ENCODE measurements at places on chromosomes 11 and 22.

DNA sequence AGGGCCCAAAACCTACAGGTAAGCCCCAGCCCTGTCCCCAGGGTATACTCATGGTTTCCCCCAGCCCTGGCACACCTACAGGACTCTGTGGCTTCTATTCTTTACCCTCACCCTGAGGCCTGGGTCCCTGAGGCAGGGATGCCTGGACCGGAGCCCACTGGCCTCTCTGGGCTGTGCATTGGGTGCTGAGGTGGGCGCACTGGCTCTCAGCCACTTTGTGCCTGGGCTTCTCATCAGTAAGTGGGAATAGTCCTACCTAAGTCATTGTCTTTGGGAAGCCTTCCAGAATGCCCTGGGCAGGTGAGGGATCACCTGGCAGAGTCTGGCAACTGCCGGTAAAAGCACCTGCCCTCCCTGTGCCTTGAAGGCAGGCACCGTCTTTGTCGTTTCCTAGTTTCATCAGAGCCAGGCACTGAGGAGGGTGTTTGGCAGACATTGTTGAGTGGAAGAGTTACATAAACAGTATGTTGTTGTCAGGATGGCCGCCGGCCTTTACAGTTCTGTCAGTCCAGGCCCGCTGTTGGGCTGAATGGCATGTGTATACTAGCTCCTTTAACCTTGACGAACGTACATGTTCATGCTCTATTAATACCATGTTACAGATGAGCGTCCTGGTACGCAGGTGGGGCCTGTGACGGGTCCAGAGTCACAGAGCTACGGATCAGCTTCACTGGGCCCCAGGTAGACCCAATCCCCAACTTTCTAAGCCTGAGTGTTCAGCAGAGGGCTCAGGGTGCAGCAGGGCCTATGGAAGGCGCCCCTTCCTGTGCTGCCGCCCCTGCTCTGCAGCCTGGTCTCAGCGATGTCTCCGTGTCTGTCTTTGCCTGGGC, 23.0 kb downstream of the SHANK3 start:
- no peak for DNase-seq

DNA sequence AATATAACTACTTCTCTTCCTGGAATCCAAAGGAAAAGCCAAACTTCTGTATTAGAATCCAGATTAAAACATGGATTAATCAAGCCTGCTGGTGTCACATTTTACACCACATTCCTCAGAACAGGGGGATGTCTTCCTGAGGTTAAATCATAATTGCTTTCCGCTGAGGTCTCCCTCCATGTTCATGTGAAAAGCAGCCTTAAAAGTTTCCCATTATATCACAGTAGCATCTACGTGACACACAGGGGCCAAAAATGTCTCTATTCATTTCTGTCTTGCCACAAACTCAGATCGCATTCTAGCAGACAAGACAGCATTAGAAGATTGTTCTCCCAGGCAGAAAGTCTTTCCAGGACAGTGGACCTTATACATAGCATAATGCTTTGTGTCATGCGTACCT, 788.7 kb downstream of the OPCML start:
- no peak for DNase-seq

GRCh38 chr11:125141178-125141577, 23.4 kb upstream of the PKNOX2 start:
- DNase-seq: no peak

DNA sequence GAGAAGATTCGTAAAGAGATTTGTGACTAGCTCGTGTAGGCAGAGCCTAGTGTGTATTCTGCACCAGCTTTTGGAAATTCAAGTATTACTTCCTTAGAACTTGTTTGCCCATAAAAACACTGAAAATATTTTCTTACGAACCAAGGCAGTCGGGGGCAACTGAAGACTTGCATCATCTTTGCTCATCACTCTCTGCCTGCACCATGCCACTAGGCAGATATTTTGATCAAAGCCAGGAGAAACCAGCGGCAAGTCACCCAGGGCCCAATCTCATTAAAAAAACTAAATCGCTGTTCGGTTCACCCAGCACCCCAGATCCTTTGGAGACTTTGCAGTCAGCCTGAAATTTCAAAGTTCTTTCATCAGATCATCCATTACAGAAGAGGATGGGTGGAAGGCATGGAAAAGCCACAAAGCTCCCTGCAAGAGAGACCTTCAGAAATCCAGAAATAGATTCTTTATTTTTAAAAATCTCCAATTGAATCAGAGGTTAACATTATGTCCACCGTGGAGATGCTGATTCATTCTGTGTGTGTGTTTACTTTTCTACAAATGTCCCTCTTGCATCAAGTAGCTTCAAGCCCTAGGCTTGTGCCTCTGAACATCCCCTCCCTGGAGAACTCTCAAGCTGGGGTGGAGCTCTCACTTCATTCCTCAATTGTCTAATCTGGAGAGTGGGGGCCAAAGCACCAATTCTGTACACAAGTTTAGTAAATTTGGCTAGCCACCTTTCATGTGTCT, 78.4 kb downstream of the ETS1 start:
- DNase-seq: no peak

DNA sequence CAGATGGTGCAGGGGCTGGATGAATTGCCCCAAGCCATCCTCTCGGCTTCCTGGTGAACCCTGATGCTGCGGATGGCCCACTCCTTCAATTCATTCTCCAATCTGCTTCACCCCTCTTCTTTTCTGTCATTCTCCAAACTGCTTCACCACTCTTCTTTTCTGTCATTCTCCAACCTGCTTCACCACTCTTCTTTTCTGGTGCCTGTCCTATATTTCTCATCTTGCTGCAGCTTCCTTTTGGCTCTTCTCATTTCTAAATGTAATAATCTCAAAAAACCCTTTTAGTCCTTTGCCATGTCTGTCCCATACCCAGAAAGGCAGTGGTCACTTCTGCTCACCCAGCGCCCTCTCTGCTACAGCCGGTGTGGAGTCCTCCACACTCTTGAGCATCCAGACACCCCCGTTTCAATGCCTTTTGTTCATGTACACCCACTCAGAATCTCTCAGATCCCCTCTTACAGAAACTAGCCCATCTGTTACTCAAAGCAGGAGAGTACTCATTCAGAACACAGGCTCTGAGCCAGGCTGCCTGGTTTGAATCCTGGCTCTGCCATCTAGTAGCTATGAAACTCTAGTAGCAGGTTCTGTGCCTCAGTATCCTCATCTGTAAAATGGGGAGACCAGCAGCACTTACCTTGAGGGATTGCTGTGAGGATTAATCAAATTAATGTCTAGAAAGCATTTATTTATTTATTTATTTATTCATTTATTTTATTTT, 14.9 kb downstream of the SERPIND1 start:
- no peak for DNase-seq

DNA sequence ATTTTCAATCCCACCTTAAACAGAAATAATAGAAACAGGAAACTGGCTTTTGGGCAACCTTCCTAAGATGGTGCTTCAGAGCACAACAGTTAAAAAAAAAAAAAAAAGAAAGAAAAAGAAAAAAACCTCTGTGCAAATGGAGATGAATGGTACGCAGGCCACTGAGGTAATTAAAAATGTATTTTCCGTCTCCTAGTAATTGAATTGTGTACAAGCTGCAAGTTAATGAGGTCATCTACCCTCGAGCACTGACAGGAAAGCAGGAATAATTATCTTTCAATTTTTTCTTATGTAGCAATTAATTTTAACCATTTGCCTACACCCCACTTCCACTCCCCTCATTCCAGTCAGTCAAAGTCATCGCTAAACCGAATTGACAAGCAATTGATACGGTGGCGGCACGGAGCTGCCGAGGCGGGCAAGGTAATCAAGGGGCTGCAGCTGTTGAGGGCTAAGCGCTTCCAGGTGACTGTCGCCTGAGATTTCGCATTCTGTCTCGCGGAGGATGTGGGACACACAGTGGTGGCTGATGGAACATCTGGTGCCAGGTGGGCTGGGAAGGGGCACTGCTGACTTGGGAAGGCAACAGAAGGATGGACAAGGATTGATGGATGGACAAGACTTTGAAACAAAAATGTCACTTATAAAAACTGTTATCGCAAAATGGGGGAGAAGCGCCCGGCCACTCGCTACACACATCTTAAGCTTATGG, 109.4 kb downstream of the RCN1 start:
- no peak for DNase-seq

GRCh38 chr11:43576803-43577521, 103.6 kb upstream of the HSD17B12 start:
- DNase-seq: no peak

DNA sequence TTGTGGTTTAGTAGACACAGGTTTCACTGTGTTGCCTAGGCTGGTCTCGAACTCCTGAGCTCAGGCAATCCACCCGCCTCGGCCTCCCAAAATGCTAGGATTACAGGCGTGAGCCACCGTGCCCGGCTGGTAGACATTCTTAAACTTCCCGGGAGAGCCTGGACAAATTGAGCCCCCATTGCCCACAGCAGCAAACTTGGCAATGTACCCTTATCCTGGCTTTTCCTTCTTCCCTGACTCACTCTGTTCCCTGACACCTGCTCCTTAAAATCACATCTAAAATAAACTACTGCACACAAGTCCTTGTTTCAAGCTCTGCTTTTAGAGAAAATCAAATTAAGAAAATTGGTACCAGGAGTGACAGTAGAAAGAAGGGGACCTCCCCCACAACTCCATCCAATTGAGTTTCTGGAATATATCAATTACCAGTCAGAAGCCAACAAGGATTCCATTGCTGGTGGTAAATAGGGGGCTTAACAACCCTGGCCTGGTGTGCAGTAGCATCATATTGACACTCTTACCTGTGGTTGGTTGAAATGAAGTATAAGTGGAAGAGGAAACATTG, 7.4 kb upstream of the MCHR1 start:
- DNase-seq: no peak

DNA sequence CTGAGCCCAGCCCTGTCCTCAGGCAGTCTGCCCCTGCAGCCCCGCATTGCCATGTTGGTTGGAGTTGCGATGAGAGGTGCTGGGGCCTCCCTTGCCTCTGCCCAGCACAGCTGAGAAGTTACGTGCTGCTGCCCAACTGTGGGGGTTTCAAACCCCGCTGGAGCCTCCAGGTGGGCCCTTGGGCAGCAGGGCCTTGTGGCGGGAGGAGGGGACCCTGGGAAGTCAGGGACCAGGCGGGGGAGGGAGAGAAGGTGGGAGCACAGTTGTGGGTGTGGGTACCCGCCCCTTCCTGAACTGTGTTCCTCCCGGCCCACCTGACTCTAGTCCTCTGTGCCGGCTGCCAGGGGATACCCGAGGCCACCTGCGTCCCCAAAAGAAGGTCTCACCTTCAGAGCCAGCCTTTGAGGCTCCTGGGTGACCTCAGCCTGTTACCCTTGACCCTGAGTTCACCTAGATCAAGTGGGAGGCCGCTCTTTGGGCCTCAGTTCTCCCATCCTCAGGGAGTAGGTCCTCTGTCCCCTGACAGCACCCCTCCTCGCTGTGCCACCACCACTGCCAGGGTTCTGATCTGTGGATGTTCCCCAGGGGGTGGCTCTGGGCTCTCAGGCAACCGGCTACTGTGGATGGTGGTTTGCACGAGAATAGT, 7.7 kb upstream of the CCDC188 start:
- no peak for DNase-seq

GRCh38 chr11:125559888-125560287, 9.4 kb upstream of the EI24 start:
- DNase-seq: no peak

DNA sequence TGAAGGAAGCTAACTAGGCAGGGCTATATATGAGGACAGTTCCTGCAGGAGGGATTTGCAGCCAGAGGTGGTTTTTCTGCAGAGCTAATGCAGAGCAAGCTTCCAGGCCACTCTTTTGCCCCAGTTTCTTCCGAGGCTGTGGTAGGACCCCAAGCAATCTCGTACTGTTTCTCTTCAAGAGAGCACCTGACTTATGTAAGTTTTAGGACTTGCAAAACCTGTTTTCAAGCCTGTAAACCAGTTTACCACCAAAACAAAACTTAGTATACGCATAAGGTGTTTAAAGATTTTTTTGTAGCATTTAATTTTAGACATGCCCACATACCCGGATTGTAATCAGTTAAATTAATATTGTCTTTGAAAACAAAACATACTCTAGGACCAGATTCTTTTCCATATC, 7.7 kb upstream of the APLP2 start:
- DNase-seq: no peak

- DNase-seq: no peak
These were observed 25.8 kb upstream of the DAGLA start for GRCh38 chr11:61654397-61654829.

DNA sequence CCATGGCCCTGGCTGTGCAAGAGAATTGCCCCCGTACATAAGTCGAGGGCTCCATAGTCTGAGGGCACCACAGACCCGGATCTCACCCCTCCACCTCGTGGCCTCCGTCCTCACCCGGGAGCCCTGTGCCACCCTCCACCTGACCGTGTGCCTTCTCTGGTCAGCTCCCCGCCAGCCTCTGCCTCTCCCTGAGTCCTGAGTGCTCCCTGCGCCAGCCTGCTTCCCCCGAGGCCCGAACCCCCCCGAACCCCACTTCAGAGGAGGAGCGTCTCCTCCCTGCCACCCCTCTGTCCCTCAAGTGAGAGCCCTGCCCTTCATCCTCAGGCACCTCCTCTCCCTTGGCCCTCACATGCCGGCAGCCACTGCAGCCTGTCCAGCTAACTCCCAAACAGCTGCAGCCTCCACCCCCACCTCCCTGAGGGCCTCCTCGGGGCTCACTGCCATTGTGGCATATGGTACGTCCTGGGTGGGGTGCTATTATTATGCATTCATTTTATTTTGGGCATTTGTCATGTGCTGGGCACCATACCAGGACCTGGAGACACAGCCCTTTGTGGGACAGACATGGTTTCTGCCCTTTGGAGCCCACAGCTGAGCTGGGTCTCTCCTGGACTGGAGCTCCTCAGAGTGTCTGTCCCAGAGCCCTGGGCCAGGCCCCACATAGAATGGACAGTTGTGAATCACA, 67.2 kb downstream of the MYO7A start:
- DNase-seq: no peak

- no peak for DNase-seq
These were observed 36.4 kb downstream of the SLC22A12 start for GRCh38 chr11:64627371-64627770.

DNA sequence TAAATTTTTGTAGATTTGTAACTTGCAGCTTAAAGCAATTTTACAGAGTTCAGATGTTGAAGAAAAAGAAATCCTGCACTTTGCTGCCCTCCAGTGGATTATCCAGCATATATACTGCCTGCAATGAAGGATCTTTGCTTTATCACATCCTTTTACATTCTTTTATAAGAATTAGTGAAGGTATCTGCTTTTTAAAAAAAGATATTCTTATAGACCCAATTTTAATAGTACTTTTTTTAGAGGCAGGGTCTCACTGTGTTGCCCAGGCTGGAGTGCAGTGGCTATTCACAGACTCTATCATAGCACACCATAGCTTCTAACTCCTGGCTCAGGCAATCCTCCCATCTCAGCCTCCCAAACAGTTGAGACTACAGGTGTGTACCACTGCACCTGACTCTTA, 60.7 kb downstream of the TTC17 start:
- DNase-seq: peak; percentile 73

- no peak for DNase-seq
These were observed 8.8 kb downstream of the RIC8A start for GRCh38 chr11:216081-216974.

DNA sequence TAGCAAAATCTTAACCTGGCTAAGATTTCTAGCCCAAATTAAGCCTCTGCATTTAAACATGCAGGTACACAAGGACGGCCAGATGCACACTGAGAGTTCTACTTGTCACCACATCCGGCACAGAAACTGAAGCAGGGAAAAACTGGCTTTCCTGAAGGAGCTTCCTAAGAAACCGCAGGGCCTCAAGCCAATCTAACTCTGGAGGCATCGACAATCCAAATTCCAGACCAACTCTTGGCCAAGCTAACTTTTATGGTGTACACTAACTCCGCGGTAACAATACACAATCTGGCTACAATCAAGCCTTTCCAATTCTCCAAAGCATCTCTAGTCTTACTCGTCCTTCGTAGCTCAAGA, 1.2 kb downstream of the MSANTD2 start:
- peak; percentile 36 for DNase-seq

Data from CD4-positive, CD25-positive, alpha-beta regulatory T cell (primary cell).